ENCODE measurements at places on chromosomes 5 and 9.

DNA sequence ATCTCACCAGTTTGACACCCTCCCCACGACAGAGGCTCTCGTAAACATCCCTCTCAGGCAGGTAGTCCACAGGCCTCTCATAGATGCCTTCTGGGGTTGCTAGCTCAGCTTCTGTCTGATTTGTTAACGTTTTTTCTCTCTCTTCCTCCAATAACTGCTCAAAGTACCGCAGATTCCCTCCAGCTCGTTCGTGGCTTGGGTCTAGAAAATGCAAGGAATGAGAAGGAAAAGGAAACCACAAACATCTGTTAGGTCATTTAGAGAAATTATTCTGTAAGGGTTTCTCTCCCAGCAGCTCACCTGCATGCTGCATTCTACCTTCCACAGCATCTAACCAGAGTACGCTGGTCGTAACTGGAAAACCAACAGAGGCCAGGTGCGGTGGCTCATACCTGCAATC lies 18.5 kb downstream of the P4HA2 start:
- no peak for DNase-seq

- no peak for DNase-seq
These were observed 4.0 kb downstream of the CMBL start for GRCh38 chr5:10303699-10304170.

- no peak for DNase-seq
These were observed 284.0 kb upstream of the VLDLR start for GRCh38 chr9:2337627-2338026.

GRCh38 chr9:137697832-137698231 lies 79.0 kb downstream of the EHMT1 start:
- no peak for DNase-seq

Measured in stimulated activated naive CD8-positive, alpha-beta T cell treated with anti-CD3 and anti-CD28 coated beads, Interleukin-15, Interleukin-2, amounts not matched to agents 100 U/mL and 50 U/mL, for 24 hours (primary cell).